ENCODE measurements at places on chromosomes 11 and 22.

GRCh38 chr11:128190312-128190711 is 397.0 kb downstream of the ETS1 start:
- DNase-seq: no peak

GRCh38 chr22:37561212-37562048 is 1.1 kb downstream of the CDC42EP1 start:
- peak; percentile 73 for DNase-seq

DNA sequence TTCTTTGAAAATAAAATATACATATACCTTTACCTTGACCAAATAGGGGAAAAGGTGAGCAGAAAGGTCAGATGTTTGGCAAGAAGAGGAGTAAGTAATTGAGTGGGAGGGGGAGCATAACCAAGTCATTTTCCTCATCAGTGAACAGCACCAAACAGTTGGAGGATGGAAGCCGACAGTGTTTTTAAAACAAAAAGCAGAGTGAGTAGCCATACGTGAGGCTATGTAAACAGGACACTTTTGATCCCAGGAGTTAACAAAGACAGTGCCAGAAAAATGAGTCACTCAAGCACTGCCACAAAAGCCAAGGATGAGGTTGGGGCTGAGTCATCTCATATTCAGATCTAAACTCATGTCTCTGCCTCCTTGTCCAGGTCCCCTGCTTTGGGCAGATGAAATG is 734.7 kb downstream of the KCNA4 start:
- DNase-seq: no peak

DNA sequence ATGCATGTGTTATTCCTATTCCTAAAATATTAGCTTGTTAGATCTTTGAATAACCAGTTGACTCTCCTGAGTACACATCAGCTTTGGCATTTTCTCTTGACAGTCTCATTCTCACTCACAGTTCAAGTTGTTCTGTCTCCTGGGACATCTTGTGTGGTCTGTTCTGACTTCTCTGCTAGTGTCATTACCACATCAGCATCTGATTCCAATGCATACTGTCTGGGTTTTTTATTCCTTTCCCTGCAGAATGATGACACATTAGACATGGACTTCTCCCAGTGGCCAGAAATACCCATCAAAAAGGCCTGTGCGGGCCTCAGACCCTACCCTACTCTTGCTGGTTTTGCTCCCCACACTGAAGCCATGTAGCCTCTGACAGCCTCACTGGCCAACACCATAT is 2.7 kb downstream of the ZNF74 start:
- DNase-seq: no peak

DNA sequence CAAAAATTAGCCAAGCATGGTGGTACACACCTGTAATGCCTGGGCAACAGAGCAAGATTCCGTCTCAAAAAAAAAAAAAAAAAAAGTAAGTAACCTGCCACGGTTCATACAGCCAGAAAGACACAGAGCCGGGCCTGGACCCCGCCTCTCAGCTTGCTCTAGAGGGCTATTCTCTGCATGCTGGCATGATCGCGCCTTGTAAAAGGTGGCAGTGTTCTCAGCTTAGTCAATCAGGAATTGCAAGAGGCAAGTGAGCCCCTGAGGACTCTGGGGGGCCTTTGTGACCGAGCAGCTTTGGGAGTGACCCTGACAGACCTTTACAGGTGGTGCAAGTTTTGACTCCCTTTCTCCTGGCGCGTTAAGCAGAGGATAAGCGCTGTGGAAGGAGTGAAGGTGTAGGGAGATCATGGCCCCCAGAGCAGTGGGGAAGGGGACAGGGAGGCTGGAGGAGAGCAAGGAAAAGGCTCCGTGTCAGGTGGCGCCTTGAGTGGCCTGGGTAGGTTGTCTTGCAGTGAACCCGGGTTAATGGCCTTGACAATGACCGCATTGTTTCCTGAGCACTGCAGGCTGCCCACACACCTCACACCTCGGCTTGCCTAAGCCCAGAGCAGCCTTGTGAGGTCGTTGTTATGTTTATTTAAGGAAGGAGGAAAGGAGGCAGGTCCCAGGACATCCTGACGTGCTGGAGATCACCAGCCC is 48.9 kb downstream of the CDPF1 start:
- no peak for DNase-seq

DNA sequence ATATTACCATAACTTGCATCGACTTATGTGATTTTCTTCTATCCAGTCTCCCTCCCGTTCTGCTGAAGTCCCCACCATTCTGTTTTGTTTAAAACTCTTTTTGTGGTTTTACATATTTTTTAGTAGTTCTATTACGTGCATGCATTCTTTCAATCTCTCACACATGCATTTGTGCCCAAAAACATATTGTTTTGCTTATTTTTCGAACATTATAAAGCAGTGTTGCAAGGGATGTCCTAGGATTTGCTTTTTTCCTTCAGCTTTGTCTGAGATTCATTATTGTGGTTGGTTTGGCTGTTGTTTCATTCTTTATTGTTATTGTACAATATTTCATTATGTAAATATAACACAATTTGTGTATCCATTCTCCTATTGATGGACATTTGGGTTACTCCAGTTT is 235.7 kb downstream of the DYNC2H1 start:
- DNase-seq: no peak

GRCh38 chr22:49783036-49783746 is 44.5 kb downstream of the BRD1 start:
- DNase-seq: no peak

- no peak for DNase-seq
These were observed 893.7 kb downstream of the FAM181B start for GRCh38 chr11:81839976-81840375.

DNA sequence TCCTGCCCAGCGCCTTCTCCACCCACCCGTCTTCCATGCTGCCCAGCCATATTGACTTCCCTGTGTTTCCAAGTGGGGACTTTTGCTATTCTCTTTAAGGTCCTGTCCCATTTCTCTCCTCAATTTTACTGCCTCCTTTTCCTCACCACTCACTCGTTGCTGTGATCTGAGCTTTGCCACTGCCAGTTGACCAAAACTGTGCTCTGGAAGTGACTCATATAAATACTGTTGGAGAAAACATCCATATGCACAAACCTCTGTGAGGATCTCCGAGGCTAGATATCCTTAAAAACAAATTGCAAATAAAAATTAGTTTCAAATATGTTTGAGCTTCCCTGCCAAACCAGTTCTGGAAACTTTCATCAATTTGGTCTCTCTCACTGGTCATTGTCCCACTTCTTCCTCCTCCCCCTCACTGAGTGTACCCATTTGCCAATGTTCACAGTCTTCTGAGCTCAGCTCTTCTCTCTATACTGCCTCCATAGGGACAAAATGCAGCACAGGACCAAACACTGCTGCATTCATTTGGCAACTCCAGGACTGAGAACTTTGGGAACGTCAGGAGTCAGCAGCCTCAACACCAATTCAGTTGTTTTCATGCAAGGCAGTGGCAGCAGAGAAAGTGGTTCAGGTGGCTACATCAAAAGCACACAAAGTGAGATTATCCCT is 34.0 kb upstream of the MMP13 start:
- DNase-seq: no peak

- no peak for DNase-seq
These were observed 99.5 kb downstream of the DBX1 start for GRCh38 chr11:20060647-20061205.

- no peak for DNase-seq
These were observed 7.3 kb upstream of the SYCE3 start for GRCh38 chr22:50569896-50570535.

Measured in stimulated activated CD4-positive, alpha-beta T cell treated with anti-CD3 and anti-CD28 coated beads, Interleukin-1b, Interleukin-23, amount 100 ng/mL, for 1 hour (primary cell).